ENCODE measurements at places on chromosomes 2 and 18.

- DNase-seq: no peak
Observed at GRCh38 chr2:29628108-29628745, 293.2 kb downstream of the ALK start.

- no peak for DNase-seq
Observed at GRCh38 chr2:138476186-138476585, 25.4 kb upstream of the SPOPL start.

DNA sequence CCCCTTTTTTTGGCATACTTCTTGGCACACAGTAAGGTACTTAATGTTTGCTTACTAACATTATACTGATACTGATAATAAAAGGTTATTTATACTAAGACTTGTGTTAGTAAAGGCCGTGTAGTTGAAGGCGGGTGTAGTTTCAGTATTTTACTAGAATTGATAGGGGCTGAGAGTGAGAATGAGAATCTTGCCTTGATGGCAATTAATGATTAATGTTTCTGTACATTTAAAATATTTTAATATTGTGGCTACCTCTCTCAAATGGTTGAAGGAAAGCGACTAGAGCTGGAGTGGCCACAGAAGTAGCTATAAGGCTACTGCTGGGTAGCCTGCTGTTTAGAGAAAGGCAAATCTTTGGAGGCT, 29.3 kb downstream of the PELI1 start:
- DNase-seq: no peak

- no peak for DNase-seq
Observed at GRCh38 chr2:110170102-110170501, 34.7 kb downstream of the NPHP1 start.

- no peak for DNase-seq
Observed at GRCh38 chr2:108571286-108571685, 37.0 kb downstream of the LIMS1 start.

GRCh38 chr2:150625303-150625702, 137.8 kb upstream of the RND3 start:
- no peak for DNase-seq

- no peak for DNase-seq
Observed at GRCh38 chr2:240553956-240554480, 3.8 kb downstream of the ANKMY1 start.

Measured in NT2/D1 (cell line).